ENCODE measurements at places on chromosomes 7 and 10.

- no peak for DNase-seq
Observed at GRCh38 chr7:80703272-80703671, 64.8 kb downstream of the CD36 start.

DNA sequence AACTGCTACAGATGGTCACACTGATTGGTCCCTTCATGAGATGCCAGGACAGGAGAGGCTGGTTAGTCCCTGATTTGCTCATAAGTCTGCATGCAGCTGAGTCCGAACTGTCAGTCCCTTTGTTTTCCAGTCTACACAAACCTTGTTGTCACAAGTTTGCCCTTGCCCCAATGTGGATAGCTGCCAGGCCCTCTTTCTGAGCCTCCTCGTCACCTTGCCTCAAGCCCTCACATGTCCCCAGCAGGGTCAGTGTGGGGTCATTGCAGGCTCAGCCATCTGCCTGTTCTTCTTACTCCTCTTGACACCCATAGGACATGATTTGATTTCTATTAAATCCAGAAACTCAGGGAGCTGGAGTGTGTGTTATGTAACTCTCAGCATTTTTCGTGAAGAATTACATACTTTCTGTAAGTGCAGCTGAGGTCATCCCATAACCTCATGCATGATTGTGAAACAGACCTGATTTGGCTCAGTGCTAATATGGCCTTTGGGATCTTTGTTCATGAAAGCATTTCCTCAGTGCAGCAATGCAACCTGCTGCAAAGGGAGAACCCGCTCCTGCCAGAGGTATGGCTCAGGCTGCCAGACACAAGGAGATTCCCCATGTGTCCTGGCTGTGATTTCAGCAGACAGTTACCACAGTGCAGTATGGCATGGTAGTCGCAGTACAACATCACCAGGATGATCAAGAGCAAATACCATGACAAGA lies 70.0 kb upstream of the ZMIZ2 start:
- no peak for DNase-seq

DNA sequence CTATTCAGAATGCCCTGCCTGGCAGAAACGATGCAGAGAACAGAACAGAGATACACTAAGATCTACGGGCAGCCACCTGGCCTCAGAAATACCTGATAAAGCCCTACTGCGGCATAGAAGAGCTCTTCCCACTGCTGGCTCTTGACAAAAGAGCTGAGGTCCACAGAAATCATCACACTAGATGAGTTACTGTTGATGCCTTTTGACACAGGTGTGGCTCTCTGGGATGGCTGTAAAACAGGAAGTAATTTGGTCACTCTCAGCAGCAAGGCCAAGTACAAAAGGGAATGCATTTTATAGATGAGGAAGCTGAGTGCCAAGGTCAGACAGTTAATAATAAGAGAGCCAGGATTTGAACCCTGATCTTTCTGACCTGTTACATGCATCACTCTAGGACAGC lies 35.0 kb upstream of the ACSL5 start:
- DNase-seq: no peak

DNA sequence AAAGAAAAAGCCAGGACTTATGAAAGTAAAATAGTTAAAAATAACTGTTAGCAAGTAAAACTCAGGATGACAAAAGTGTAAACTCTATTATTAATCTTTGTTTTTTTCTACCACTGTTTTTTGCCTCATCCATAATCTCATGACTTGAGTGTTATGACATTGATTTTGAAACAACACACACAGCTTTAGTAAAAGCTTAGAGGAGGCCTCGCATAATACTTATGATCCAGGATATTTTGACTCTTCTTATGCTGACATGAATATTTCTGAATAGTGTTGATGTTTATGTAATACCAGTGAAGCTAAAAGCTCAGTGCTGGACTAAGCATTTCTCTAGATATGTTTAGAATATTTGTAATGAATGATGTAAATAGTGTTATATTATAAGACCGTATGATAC lies 10.5 kb downstream of the KAT6B start:
- DNase-seq: no peak
